ENCODE measurements at places on chromosomes 2 and 18.

DNA sequence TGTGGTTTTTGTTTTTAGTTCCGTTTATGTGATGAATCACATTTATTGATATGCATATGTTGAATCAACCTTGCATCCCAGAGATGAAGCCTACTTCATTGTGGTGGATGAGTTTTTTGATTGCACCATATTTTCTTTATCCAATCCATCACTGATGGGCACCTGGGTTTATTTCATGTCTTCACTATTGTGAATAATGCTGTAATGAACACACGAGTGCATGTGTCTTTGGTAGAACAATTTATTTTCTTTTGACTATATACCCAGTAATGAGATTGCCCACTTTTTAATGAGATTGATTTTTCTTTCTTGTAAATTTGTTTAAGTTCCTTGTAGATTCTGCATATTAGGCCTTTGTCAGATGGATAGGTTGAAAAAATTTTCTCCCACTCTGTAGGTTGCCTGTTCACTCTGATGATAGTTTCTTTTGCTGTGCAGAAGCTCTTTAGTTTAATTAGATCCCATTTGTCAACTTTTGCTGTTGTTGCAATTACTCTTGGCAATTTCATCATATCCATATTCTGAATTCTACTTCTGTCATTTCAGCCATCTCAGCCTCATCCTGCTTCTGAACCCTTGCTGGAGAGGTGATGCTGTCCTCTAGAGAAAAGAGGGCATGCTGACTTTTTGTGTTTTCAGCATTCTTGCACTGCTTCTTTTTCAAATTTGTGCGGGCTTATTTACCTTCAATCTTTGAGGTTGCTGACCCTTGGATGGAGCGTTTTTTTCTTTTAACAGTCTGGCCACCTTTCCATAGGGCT lies 96.2 kb upstream of the CTAGE1 start:
- DNase-seq: peak; percentile 3

- no peak for DNase-seq
These were observed 11.3 kb downstream of the HDLBP start for GRCh38 chr2:241304039-241304670.

DNA sequence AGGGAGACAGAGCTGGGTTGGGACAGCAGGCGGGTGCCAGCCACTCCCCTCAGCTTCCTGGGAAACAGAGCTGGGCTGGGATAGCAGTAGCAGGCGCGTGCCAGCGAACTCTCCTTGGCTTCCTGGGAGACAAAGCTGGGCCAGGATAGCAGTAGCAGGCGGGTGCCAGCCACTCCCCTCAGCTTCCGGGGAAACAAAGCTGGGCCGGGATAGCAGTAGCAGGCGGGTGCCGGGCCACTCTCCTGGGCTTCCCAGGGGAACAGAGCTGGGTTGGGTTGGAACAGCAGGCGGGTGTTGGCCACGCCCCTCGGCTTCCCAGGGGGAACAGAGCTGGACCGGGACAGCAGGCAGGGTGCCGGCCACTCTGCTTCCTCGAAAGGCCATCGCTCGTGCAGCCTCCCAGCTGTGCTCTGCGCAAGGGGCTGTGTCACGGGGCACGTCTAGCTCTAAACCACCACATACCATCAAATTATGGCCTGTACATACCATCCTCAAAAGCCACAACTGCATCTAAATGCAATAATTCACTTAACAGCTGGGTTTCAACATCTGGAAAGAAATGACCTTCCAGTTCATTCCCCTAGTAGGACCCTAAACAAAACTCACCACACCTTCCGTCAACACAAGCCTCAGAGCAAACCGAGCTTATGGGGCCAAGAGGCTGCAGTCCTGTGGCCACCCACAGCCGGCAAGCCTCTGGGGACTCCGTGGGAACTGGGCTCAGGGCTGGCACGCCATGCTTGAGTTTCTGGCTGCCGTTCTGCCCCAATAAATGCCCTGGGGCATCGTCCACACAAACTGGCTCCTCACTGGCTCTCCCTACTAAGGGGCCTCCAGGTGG lies 228.3 kb downstream of the TWIST2 start:
- DNase-seq: no peak

DNA sequence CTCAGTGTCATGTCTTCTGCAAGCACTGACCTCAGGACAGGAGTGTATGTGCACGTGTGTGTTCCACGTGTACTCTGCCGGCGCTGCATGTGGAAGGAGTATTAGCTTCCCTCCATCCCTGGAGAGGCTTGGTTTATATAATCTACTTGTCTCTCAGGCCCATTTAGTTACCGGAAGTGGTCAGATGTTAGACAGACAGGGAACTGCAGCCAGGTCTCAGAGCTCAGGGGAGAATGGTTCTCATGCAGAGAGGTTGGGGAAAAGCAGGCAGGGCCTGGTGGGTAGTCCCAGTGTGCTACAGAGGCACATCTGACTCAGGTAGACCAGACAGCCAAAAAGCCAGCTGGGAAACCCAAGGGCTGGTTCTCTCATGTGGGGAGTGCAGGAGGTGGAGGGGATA lies 167.9 kb downstream of the CTIF start:
- no peak for DNase-seq

- no peak for DNase-seq
These were observed 27.3 kb upstream of the GPR17 start for GRCh38 chr2:127618551-127619202.

GRCh38 chr2:42835577-42836371 lies 43.4 kb upstream of the HAAO start:
- peak; percentile 81 for DNase-seq

GRCh38 chr2:9060819-9061218 lies 57.3 kb upstream of the MBOAT2 start:
- DNase-seq: no peak

GRCh38 chr2:57759131-57759530 lies 287.5 kb upstream of the VRK2 start:
- no peak for DNase-seq

DNA sequence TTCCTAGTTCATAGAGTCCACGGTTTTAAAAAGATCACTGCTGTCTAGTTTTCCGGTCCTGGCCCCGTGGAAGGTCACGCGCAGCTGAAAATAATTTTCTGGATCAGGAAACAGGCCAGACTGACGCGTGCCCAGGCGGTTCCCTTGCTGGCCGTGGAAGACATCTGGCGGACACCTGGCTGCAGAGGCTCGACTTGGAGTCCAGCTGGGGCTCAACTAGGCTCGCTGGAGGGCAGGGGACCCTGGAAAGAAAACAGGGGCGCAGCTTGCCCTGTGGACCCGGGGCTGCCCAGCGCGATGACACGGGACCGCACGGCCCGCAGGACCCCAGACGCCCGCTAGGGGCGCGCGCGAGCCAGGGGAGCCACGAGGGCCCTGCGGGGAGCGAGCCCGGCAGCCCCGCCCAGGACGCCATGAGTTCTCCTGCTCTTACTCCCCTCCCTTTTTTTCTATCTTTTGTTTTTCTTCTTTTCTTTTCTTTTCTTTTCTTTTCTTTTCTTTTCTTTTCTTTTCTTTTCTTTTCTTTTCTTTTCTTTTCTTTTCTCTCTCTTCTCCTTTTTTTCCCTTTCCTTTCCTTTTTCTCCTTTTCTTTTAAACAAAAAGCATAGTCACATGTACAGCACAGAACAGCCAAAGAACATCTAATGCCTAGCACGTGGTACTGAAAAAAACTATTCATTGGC lies 43.2 kb upstream of the UBE2F start:
- DNase-seq: no peak

DNA sequence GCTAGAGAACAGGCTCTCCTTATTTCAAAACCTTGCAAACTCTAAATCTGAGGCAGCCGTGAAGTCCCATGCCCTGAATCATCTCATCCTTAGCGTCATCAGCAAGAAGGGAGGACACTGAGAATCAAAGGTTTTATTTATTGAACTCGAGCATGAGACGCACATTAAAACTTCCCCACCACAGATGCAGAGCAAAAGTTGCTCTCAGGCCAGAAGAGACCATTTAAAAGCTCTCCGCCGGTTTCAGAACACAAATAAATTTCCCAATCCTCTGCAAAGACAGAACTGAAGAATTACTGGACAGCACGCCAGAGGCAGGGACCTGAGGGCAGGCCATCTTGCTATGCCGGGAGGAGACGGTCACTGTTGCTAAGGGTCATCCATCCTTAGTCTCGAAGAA lies 1.3 kb downstream of the AMMECR1L start:
- no peak for DNase-seq

- no peak for DNase-seq
These were observed 89.6 kb upstream of the CCDC141 start for GRCh38 chr2:179139506-179139905.

GRCh38 chr2:2926009-2926857 lies 451.4 kb downstream of the EIPR1 start:
- no peak for DNase-seq

- DNase-seq: peak; percentile 18
These were observed 23.4 kb downstream of the NEMP2 start for GRCh38 chr2:190511104-190511503.

- DNase-seq: no peak
These were observed 129.8 kb upstream of the COL5A2 start for GRCh38 chr2:189309331-189309730.

GRCh38 chr2:24409700-24410556 lies 49.6 kb upstream of the ITSN2 start:
- peak; percentile 54 for DNase-seq

- no peak for DNase-seq
These were observed 355.0 kb upstream of the LYPD1 start for GRCh38 chr2:133025004-133025403.

GRCh38 chr2:75450068-75450467 lies 110.7 kb downstream of the EVA1A start:
- DNase-seq: no peak

GRCh38 chr2:160557903-160558302 lies 64.3 kb upstream of the RBMS1 start:
- no peak for DNase-seq

GRCh38 chr18:26307161-26307773 lies 81.0 kb downstream of the TAF4B start:
- peak; percentile 61 for DNase-seq

- no peak for DNase-seq
These were observed 328.8 kb downstream of the OSR1 start for GRCh38 chr2:19029655-19030054.

GRCh38 chr2:75709297-75709696 lies 1.4 kb downstream of the GCFC2 start:
- no peak for DNase-seq

- DNase-seq: no peak
These were observed 53.9 kb upstream of the SETBP1 start for GRCh38 chr18:44626807-44627206.

DNA sequence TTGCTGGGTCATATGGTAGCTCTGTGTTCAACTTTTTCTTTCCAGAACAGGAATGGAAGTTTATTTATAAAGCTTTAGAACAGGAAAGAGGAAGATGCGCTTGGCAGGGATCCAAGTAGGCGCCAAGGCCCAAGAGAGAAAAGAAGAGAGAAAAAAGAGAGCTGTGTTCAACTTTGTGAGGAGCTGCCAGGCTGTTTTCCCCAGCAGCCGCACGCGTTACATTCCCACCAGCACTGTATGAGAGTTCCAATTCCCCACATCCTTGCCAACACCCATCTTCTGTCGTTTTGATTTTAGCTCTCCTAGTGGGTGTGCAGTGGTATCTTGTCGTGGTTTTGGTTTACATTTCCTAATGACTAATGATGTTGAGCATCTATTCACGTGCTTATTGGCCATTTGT lies 51.4 kb downstream of the KCNF1 start:
- DNase-seq: no peak

DNA sequence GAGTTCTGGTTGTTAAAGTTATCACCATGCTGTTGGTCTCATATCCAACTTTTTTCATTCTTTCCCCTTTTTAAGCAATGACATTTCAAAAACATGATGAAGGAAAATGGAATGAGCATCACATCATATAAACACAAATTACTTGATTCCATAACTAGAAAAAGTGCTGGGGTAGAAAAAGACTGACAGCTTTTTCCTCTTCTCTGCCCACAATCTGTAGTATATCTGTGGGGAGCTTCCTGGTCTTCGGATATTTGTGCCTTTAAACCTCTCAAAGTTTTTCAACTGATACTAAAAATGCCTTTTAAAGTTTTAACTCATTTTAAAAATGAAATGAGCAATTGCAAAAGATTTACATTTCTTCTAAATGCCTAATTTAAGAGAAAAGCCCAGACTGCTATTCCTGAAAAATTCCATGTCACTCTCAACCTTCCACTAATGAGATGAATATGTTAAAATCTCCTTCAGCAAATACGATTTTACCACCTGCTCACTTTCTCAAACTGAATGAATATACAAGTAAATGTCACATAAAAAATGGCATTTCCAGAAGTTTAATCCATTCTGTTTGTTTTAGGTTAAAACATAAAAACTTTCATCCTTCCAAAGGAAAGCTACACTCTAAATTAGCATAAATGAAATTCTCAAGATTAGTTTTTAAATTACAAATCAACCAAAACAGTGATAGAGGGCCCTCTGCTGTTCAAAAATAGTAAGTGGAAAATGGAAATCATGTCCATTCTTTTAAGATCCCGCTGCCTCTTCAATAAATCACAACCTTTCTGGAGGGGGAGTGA lies 2.1 kb downstream of the DNAH7 start:
- DNase-seq: peak; percentile 54

Data from AML-193 (cell line).